NCI-H2029 (cell line): ENCODE measurements at places on chromosomes 11 and 22.

- no peak for DNase-seq
These were observed 177.3 kb upstream of the NTM start for GRCh38 chr11:131193031-131193501.

GRCh38 chr22:49152127-49152938 is 675.3 kb downstream of the BRD1 start:
- peak; percentile 46 for DNase-seq

- no peak for DNase-seq
These were observed 45.4 kb downstream of the KCNC1 start for GRCh38 chr11:17779861-17780594.

DNA sequence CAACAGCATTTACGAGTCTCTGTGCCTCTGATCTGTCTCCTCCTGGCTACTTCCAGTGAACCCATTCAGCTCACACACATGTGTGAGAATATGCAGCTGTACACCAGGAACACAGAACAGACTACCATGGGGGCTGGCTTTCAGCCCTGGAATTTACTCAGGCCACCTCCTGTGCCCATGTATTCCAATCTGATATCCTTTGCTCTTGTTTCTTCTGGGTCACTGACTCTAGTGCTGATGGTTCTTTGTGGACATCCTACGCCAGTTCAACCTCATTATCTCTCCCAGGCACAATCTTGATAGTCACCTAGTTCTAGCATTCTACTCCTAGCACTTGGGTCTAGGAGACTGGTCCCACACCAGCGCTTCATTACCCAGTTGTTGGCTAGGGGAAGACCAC is 23.0 kb upstream of the ZC3H12C start:
- DNase-seq = no peak

GRCh38 chr11:124511745-124512144 is 31.7 kb downstream of the OR8B12 start:
- no peak for DNase-seq

- peak; percentile 15 for DNase-seq
These were observed 12.1 kb downstream of the SSH3 start for GRCh38 chr11:67315325-67315909.

DNA sequence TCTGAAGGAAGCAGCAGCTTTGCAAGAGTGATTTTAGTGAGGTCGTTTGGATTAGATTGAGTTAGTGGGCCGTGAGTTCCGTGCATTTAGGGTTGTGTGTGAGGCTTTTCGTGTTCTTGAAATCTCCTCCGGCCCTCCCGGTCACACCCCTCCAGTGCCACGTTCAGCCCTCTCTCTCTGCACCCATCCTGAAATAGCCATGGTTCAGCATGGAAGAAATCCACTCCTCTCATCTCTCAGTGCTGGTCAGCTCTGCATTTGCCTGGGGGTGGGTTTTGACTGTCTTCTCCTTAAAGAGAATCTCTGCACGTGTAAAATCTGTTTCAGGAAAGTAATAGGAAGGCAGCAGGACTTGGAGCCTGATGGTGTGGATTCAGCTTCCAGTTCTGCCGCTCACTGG is 19.8 kb downstream of the BARX2 start:
- DNase-seq = no peak

GRCh38 chr22:33126881-33127280 is 68.7 kb upstream of the SYN3 start:
- DNase-seq = no peak

GRCh38 chr11:120336641-120337354 is 585 bp downstream of the ARHGEF12 start:
- peak; percentile 40 for DNase-seq

GRCh38 chr11:41522391-41522790 is 62.9 kb upstream of the LRRC4C start:
- no peak for DNase-seq

- no peak for DNase-seq
These were observed 4.4 kb downstream of the SCARF2 start for GRCh38 chr22:20433191-20433590.

DNA sequence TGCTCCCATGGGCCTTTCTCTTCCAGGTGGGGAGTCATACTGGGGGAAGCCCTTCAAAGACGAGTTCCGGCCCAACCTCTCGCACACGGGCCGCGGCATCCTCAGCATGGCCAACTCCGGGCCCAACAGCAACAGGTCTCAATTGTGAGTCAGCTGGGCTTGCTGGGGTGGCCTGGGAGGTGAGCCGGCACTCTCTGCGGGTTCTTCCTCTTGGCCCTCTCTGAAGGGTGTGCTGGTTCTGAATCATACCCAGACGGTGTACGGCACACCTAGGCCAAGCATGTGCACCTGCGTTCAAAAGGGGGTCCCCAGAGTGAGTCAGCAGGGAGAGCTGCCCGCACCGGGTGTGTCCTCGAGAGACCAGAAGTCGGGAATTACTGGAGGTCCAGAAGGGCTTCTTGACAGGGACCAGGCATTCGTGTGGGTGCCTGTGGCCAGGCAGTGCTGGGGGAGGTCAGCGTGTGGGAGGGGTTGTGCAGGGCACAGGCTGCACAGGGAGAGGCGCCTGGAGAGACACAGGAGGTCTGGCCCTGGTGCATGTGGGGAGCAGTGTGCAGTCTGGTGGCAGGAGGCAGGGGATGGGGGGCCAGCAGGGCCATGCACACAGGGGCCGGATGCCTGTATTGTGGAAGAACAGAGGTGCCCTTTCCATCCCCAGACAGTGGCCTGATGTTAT is 23.0 kb downstream of the PPIL2 start:
- DNase-seq = no peak

- DNase-seq = no peak
These were observed 3.8 kb downstream of the CSDC2 start for GRCh38 chr22:41564563-41564962.

- DNase-seq = peak; percentile 87
These were observed 560.4 kb downstream of the TBC1D22A start for GRCh38 chr22:47322854-47323253.

GRCh38 chr11:22234743-22235142 is 41.9 kb downstream of the ANO5 start:
- no peak for DNase-seq

- no peak for DNase-seq
These were observed 95.9 kb upstream of the FGF3 start for GRCh38 chr11:69915151-69915500.

DNA sequence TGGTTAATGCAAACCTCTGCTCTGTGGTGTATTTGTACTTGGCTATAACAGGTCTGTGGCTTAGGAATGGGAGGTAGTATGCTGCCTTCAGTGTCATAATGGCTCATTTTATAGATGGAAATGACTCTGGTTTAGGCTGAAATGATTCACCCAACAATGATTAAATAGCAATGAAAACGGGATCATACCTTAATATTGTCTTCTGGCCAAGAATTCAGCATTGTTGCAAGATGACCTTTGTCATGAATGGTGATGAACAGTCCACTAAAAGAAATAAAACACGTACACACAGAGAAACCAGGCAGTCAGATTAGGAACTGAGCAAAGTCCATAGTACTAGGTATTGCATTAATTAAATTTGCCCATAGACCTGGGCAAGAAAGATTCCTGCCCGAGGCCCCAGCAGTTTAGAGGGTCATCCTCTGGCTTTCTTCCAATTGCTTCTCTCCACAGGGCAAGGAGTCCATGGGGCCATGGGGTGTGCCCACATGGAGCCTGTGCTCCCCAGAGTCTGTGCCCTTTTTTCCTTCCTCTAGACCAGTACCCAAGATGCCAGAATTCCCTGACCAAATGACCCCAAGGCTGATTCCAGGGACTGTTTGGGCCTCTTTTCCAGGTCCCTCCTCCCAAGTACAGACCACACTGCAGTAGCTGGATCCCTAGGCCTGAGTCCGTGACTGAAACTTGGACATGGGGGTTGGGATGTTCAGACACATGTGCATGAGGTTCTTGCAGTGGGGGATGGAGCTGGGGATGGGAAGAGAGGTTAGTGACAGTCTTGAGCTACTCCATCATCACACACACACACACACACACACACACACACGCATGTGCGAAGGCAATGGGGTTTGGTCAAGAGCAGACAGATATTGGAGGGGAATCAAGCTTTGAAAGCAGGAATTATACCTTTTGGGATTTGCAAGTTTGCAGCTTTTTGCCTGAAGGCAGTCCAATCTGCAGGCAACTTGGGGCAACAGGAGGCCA is 134.2 kb downstream of the CCDC81 start:
- no peak for DNase-seq

- no peak for DNase-seq
These were observed 131.9 kb upstream of the NARS2 start for GRCh38 chr11:78706551-78706950.

- peak; percentile 36 for DNase-seq
These were observed 26.6 kb downstream of the RAB30 start for GRCh38 chr11:83044958-83045712.

GRCh38 chr11:526192-526591 is 9.2 kb downstream of the HRAS start:
- DNase-seq = no peak

DNA sequence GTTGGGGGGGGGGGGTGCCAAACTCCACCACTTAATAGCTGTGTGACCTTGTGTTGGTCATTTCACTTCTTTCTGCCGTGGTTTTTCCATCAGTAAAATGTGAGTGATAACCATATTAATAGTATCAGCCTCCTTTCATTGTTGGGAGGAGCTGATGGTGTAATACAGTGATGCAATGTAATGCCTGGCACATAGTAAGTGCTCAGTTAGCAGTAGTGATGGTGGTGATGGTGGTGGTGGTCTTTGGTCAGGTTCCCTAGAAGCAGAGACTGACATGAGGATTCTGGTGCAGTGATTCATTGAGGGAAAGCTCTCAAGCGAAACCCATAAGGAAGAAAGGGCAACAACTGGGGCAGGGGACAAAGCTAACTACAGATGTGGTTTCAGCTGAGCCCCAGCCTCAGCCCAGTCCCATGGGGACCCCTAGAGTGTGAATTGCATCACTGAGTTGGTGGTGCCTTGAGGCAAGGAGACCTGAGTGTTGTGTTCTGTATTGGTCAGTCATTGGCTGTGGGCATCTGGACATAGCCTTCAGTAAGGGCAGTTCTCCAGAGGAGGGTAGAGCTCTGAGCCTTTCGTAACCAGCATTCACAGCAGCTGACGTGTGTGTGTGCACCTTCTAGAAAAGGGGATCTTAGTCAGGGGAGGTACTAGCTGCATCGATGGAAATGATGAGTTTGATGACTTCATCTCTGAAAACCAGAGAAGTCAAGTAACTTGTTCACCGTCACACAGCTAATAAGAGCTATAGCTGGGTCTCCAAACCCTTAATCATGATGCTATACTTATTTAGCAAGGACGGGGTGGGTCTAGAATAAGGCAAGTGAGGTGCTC is 93.6 kb upstream of the CRYBB3 start:
- no peak for DNase-seq

DNA sequence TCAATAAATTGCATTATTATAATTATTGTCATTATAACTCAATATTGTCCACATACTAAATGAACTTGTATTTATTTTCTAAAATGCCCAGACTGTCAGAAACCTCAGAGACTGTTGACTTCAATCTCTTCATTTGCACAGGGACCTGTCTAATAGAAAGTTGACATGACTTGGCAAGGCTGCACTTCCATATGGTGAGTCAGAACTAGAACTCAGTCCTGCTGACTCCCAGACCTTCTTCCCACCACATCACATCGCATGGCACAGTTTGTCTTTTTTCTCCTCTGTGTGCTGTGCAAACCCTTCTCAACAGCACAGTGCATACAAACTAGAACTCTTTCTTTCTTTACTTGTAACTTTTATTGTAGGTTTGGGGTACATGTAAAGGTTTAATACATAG is 215.1 kb upstream of the BLID start:
- DNase-seq = no peak

- DNase-seq = no peak
These were observed 165.1 kb downstream of the WNT11 start for GRCh38 chr11:76041208-76041607.

DNA sequence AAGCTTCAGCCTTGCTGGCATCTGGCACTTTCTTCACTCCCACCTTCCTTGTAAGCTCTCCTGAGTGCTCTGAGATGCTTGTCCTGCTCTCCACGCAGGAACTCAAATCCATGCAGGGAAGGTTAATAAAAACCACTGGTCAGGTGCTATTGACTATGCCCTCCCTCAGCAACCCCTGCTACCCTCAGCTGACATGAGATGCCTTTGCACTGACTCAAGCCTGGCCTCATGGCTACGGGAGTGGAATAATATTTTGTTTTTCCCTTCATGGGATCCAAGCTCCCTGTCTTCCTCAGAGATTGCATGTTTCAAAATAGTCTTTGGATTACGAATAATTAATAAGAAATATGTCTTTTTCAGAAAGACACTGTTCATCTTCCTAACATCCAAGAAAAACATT is 31.7 kb upstream of the ABCC8 start:
- no peak for DNase-seq

DNA sequence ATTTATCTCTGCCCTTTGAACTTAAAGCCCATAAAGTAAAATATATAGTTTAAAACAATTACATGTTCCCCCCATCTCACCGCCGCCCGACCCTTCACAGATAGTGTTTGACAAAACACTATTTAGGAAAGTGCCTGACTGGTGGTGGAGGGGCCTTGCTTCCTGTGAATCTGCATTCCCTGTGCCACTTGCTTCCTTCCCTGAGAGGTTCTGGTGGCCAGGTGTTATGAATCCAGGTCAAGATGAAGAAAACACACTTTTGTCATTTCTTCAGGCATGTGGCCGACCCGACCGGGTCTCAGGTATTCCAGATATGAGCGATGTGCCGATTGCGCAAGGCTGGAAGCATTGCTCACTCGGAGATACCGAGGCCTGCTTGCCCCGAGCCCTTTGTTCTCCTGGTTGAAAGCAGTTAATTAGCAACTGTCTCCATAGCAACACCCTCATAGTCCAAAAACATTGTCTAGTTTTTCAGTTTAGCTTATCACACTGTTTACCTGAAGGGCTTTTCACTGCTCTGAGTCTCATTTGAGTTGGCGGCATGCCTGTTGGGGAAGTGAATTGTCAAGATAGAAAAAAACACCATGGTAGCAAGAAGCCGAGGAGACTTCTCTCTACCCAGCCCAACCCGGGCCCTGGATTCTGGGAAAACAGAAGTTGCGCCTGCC is 128.3 kb downstream of the TEAD1 start:
- DNase-seq = peak; percentile 99

DNA sequence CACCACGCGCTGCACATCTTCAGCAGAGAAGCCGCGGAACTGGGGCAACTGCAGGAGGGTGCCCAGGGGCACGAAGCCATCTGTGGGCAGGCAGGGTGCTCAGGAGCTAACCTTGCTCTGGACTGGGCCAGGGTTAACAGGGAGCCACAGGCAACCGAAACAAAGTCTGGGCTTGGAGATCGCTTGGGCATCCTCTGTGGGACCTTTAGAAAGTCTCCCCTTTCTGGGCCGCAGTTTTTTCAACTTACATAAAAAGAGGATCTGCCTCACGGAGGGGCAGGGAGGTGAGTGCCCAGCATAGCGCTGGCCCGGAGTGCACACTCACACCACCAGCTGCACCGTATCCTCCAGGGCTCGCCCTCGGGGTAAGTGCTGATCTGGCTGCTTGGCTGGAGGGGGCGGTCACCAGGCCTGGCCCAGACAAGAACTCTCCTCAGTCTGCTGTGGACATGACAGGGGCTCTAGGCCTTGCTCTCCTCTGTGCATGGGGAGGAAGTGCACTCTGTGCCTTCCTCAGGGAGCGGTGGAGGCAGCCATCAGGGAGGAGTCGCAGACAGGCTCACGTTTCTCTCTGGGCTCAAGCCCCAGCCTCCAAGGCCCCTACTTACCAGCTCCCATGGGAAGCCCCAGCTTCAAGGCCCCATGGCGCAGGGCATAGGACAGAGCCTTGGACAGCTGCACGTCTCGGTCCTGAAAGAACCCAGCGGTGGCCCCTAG is 937 bp downstream of the TRPT1 start:
- no peak for DNase-seq
